HepG2 (cell line): ENCODE measurements at places on chromosomes 12 and 14. TPM values are rescaled to one million over a fixed set of nuclear protein-coding genes. Genes with fewer than 3 reads are reported as not detected.
A peak's percentile ranks its signal among the peaks of the same experiment; 100 is the strongest.

GRCh38 chr12:78951803-78952551, 87.4 kb downstream of the SYT1 start:
- H3K4me1 ChIP-seq = no peaks in the 10 kb centered on the region
- H3K36me3 ChIP-seq = no peaks in the 10 kb centered on the region
- H3K27me3 ChIP-seq = no peaks in the 10 kb centered on the region

Gene PIWIL1
- total RNA-seq = not detected in 2 replicates

Gene GALNT8
- not detected in 2 replicates for total RNA-seq

Gene CDCA3
- 51.9 and 56.5 TPM in 2 replicates for total RNA-seq

Gene BICDL1
- total RNA-seq = 7.8 and 9.7 TPM in 2 replicates

Gene KRT85
- total RNA-seq = not detected in 2 replicates

DNA sequence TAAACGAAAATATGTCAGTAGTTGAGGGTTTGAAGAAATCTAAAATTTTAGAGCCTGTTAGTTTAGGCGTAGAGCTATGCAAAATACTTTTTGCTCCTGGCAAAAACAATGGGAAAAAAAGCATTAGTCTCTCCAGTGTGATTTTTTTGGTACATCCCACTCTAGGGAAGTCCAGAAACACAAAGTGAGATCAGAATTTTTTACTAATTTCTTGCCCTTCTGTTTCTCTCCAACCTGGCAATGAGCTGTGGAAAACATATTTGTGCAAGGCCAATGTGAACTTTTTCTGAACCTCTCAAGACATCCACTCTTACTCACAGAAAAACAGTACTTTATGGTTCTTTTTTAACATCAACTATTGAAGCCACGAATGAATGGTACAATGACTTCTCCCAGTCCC, 56.9 kb upstream of the DCN start:
- no peak for DNase-seq
- no peaks in the 10 kb centered on the region for H3K4me1 ChIP-seq
- H3K4me3 ChIP-seq = no peak overlapping the region

Gene FRMD6
- 5.4 and 6.8 TPM in 2 replicates for total RNA-seq

Gene POTEM
- total RNA-seq = not detected in 2 replicates

Gene PKP2
- total RNA-seq = 25.3 and 27.5 TPM in 2 replicates

- DNase-seq = no peak
- no peaks in the 10 kb centered on the region for H3K36me3 ChIP-seq
- H3K4me3 ChIP-seq = no peak overlapping the region
- H3K4me1 ChIP-seq = no peaks in the 10 kb centered on the region
Observed at GRCh38 chr14:36949371-36949770, 223.0 kb downstream of the SLC25A21 start.

Gene LMNTD1
- not detected in 2 replicates for total RNA-seq

Gene LALBA
- total RNA-seq = not detected in 2 replicates

- no peaks in the 10 kb centered on the region for H3K4me1 ChIP-seq
- no peak for DNase-seq
- H3K36me3 ChIP-seq = no peaks in the 10 kb centered on the region
- H3K27ac ChIP-seq = no peak overlapping the region
Observed at GRCh38 chr14:104481323-104481722, 98.2 kb upstream of the C14orf180 start.

Gene FERMT2
- 60.4 and 86.5 TPM in 2 replicates for total RNA-seq

GRCh38 chr12:32478858-32479725, 79.7 kb downstream of the FGD4 start:
- no peak for DNase-seq
- no peak overlapping the region for H3K4me3 ChIP-seq
- H3K27me3 ChIP-seq = no peaks in the 10 kb centered on the region
- H3K36me3 ChIP-seq = no peaks in the 10 kb centered on the region

- no peaks in the 10 kb centered on the region for H3K36me3 ChIP-seq
- no peak for DNase-seq
- no peak overlapping the region for H3K4me3 ChIP-seq
- H3K27me3 ChIP-seq = peaks cover 16% of the 10 kb centered on the region; the same call in 1 of the 3 replicates
Observed at GRCh38 chr12:121191151-121191550, 18.8 kb upstream of the P2RX4 start.

- H3K36me3 ChIP-seq = peaks cover 9% of the 10 kb centered on the region; the same call in 1 of the 3 replicates
- no peaks in the 10 kb centered on the region; the same call in 2 of the 3 replicates for H3K27me3 ChIP-seq
- H3K4me1 ChIP-seq = peaks cover 33% of the 10 kb centered on the region
- H3K27ac ChIP-seq = peak overlapping the region; percentile 90
- peak; percentile 11 for DNase-seq
Observed at GRCh38 chr12:21502164-21502496, 541 bp downstream of the GOLT1B start.

DNA sequence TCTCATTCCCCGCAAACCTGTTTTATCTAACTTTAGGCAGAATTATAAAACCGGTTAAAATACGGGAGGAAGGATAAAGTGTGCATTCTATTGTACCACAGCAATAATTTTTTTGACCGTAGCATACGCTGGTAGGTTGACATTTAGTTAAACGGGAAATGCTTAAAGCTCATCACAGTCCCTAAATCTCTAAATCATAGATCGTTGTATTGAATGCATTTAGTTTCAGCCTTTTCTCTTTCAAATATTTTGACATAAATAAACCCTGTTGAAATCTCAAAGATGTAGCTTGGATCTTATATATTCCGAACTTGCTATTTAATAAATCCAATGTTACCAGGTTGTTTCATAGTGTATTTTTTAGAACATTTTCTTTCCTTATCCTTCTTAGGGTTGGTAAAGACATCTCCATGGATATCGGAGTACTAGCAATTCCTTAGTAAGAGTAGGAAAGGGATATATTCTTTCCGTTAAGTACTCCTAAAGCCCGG, 798 bp downstream of the CLEC2B start:
- no peak overlapping the region for H3K4me3 ChIP-seq
- H3K27ac ChIP-seq = no peak overlapping the region
- H3K36me3 ChIP-seq = no peaks in the 10 kb centered on the region
- no peak for DNase-seq
- no peaks in the 10 kb centered on the region for H3K27me3 ChIP-seq
- peaks cover 6% of the 10 kb centered on the region; the same call in 1 of the 2 replicates for H3K4me1 ChIP-seq

- no peak overlapping the region for H3K4me3 ChIP-seq
- no peak for DNase-seq
- no peak overlapping the region for H3K27ac ChIP-seq
- H3K27me3 ChIP-seq = peaks cover 36% of the 10 kb centered on the region; the same call in 2 of the 3 replicates
- H3K36me3 ChIP-seq = no peaks in the 10 kb centered on the region
- peaks cover 33% of the 10 kb centered on the region for H3K4me1 ChIP-seq
Observed at GRCh38 chr14:76112889-76113624, 38.7 kb upstream of the GPATCH2L start.

GRCh38 chr14:90056826-90057225, 5.0 kb upstream of the KCNK13 start:
- H3K27me3 ChIP-seq = no peaks in the 10 kb centered on the region; the same call in 1 of the 2 replicates
- H3K4me3 ChIP-seq = no peak overlapping the region
- H3K27ac ChIP-seq = no peak overlapping the region
- H3K4me1 ChIP-seq = peaks cover 10% of the 10 kb centered on the region; the same call in 1 of the 2 replicates
- no peaks in the 10 kb centered on the region for H3K36me3 ChIP-seq
- DNase-seq = no peak

DNA sequence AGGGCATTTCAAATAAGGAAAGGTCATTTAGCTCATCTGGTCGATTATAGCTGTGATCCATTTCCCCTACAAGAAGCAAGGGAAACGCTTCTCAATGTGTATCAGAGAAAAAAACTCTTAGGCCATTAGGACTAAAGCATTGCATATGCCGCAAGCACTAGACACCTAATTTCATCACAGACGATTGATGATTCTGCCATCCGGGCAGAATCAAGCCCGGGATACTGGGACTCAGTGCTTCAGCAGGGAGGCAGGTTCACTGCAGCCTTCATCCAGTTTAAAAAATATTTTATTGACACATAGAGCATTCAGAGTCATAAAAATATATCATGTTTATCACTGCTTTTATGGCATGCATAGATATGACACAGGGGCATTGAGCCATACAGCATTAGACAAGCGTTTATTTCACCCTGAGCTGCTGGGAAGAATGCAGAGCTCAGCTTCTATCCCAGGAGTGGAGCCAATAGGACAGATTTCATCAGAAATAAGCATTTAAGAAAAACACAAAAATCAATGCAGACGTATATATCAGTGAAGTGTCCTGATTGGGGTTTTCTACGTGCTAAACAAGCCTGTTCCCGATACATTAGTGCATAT, 806.9 kb downstream of the GALC start:
- H3K36me3 ChIP-seq = no peaks in the 10 kb centered on the region
- H3K27ac ChIP-seq = no peak overlapping the region
- H3K27me3 ChIP-seq = no peaks in the 10 kb centered on the region

DNA sequence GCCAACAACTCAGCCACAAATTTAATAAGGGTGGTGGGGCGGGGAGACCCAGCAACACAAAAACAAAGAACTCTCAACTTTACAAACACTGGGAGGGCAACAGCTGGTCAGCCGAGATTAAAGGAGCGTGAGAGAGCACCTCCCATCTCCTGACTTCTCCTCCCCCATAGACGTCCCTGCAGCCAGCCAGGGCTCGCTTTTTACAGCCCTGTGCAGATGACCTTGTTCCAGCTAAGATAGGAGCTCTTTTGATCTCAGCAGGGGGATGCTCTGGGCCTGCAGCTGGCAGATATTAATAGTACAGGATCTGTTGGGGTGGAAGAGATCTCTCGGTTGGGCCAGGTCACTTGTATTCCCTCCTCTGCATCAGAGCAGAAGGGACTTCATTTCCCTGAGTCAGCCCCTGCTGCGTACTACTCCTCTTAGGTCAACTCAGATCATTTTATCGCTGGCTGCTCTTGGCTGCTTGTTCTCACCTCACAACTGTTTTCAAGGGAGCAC, 475.8 kb downstream of the RAD51B start:
- H3K4me1 ChIP-seq = peaks cover 74% of the 10 kb centered on the region
- peak overlapping the region; percentile 75 for H3K27ac ChIP-seq
- peak; percentile 98 for DNase-seq
- H3K4me3 ChIP-seq = peak overlapping the region; percentile 39

Gene HOXC11
- total RNA-seq = not detected in 2 replicates

- H3K36me3 ChIP-seq = no peaks in the 10 kb centered on the region
- peaks cover 41% of the 10 kb centered on the region for H3K4me1 ChIP-seq
- no peak overlapping the region for H3K27ac ChIP-seq
- peaks cover 7% of the 10 kb centered on the region for H3K27me3 ChIP-seq
- H3K4me3 ChIP-seq = no peak overlapping the region
- DNase-seq = peak; percentile 84
Observed at GRCh38 chr14:75196468-75196867, 20.1 kb upstream of the TMED10 start.
